ENCODE measurements at places on chromosomes 1 and 21.

DNA sequence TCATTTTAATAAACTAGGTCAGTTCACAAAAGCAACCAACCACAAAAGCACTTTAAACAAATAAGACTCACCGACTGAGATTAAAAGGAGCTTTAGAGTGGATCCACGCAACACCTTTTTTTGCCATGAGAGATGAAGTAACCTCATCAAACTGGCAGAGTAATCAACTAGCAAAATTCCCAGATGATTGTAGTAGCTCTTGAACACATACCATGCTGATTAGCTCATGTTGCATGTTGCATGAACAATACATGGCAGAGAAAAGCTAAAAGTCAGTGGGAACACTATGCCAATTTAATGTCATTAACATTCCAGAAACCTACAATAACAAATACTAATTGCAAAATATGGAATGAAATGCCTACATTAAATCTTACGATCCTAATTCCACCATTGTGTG is 4.1 kb downstream of the WARS2 start:
- no peak for DNase-seq

DNA sequence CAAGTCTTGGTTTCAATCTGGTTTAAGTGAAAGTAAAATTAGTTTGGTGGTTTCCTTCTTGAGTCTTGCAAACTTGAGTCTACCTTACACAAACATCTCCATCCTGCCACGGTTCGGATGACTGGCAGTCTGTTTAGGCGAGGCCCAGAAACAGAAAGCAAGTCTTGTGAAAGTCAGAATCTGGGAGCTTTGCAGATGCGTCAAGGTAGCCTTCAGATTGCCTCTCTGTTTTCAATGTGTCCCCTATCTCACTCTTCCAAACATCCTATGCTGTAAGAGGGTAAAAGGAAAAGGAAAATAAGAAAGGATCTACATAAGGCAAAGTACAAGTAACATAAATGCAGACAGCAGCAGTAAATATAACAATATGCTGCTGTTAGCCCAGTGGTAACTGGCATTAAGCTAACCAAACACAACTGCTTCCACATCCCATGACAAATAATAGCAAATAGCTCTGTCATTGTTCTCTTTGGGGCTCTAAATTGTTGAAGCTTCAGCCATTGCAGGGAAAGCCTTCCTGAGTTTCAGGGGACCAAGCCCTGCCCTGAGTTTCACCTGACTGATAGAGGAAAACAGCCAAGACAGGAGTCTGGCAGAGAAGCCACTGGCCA is 26.2 kb upstream of the C1orf105 start:
- DNase-seq, result no peak

DNA sequence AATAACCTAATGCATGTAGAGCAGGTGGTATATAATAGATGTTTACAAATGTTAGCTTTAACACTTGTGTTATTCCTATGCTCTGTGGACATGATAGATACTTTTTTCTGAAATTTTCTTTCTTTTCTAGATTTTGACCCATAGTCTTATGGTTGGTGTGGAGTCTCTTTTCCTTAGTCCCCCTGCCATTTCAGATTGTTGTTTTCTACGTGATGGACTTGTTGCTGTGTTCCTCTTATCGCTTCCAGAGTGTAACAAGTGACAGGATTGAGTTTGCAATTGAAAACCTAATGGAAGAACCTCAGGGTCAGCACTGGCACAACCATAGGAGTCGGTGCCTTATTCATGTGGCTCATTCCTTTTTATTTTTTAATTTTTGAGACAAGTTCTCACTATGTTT is 136.4 kb downstream of the HHAT start:
- DNase-seq, result no peak

- DNase-seq, result no peak
Measured at GRCh38 chr1:206812471-206812870, 40.2 kb upstream of the IL10 start.

DNA sequence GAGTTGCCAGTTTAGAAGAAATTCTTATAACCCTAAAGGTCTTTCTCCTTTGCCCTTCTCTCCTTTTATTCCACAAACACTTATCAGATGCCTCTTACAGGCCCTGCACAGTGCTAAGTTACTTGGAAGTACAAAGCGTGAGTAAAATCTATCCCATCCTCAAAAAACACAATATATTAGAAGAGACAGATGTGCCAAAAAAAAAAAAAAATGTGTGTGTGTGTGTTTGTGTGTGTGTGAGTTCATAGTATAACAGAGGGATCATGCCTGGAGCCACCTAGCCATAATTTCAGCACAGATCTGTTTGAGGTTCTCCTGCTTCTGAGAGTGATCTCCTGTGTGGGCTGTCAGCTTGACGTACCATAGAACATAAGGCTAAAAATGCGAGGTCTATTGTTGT is 5.0 kb downstream of the FAM20B start:
- DNase-seq, result peak; percentile 34
